Left lung (tissue), 14 donors: ENCODE measurements at places on chromosomes 1 and 21. TPM values are rescaled to one million over a fixed set of nuclear protein-coding genes. Genes with fewer than 3 reads are reported as not detected.

The TYW3 gene
- 20.2 TPM for total RNA-seq

The LRRC39 gene
- 0.35 TPM for total RNA-seq

The HES3 gene
- total RNA-seq = not detected

The PRAMEF12 gene
- total RNA-seq = not detected

The ZFP69 gene
- total RNA-seq = 3.8 TPM

The ALG6 gene
- 11.8 TPM for total RNA-seq

The RPTN gene
- not detected for total RNA-seq

The FCRLA gene
- total RNA-seq = 0.34 TPM
